ENCODE measurements at places on chromosomes 2 and 18.
A peak's percentile ranks its signal among the peaks of the same experiment; 100 is the strongest.

DNA sequence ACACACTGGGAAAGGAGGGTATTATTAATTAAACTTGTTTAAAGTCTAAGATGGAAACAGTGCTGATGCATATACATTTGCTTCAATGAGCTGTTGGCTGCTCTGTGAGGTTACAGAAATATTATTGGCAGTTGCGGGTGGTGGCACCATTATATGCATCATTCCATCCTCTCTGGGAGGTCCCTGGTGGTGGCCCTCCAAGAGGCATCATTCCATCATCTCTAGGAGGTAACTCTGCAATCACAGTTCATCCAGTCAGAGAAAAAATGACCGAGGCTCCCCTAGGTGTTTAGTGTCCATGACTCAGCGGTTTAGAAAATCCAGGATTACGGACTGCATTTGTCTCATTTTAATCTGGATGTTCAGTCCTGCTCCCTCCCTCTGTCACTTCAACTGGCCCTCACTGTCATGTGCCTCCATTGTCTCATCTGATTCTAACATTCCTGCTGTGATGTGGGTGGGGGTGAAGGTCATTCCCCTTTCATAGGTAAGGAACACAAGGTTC, 15.4 kb downstream of the AFF3 start:
- DNase-seq = no peak

GRCh38 chr18:50125456-50125855, 69.5 kb downstream of the MYO5B start:
- DNase-seq = peak; percentile 35

DNA sequence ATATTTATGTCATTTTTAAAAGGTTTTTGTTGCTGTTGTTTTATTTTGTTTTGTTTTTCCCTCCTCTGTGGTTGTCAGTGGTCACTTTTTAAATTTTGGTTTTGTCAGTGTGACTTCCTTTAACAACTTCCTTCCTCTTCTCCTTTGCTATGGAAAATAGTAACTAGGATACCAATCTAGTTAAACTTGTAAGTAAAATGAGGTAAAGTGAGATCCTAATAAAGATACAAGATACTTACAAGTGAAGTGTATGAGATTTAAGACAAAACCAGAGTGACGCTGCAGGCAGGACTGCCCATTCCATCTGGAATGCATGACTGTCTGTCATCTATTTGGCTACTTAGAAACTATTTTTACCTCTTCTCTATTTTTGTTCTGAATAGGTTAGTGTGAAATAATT, 30.6 kb upstream of the CREB1 start:
- no peak for DNase-seq

DNA sequence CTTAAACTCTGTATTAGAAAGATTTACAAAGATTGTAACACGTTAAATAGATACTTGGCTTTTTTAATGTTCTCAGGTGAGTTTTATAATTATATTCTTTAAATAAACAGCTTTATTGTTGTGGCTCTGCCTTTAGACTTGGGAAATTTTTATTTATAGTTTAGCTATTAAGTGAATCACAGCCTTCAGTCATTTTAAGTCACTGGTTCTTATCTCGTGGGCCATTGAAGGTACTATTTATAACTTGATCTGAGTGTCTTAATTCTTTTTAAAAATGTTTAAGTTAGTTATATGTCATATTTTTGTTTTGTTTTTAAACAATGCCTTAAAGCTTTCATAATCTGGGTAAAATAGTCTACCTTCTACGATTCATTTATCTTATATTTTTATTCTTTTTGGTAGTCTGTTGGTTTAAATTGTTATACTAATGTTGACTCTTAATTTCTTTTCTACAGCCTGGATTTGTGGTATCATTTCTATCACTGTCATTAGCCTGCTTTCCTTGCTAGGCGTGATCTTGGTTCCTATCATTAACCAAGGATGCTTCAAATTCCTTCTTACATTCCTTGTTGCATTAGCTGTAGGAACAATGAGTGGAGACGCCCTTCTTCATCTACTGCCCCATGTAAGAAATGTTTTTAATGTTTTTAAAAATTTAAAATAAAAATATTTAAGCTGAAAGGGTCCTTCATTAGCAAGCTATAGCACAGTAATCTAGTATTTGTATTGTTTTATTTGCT, 49.3 kb downstream of the SLC39A10 start:
- DNase-seq = no peak

DNA sequence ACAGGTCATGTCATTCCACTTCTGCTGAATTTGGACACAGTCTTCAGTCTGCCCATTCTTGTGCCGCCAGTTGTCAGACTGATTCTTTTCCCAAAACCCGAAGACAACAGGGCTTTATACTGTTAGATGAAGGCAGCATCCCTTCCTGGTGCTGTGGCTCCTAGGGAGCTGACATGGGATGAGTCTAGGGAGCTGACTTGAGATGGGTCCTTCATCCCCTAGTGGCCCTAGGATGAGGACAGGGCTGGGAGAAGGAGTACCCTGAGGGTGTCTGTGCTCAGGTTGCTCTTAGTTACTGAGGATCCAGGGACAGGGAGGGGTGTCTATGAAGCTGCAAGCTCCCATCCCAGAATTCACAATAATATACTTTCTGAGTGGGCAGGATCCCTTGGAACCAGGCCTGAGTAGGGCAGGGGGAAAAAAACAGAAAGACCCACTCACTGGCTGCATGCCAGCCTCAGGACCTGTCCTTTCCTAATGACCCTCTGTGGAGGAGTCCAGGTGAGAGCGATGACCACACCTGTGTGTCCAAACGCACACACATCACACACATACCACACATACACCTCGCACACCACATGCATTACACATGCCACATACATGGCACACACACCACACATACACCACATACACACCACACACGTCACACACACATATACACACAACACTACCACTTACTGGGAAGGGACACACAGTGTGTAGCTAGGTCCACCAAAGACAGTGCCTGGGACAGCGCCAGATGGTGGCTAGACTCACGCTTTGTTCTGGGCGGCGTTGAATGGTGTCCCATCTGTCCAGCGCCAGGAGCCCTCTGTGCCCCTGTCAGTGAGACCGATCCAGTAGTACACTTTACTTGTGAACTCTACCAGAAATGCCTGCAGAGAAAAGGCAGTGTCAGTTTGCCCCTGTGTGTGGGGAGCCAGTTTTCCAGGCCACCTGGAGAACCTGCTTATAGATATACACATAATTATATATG, 11.1 kb downstream of the CLEC4F start:
- DNase-seq = no peak

GRCh38 chr2:53490659-53491058, 276.9 kb upstream of the CHAC2 start:
- peak; percentile 17 for DNase-seq

- peak; percentile 4 for DNase-seq
Observed at GRCh38 chr2:195316486-195316885, 340.5 kb upstream of the SLC39A10 start.

- DNase-seq = no peak
Observed at GRCh38 chr2:175621821-175622220, 380.2 kb downstream of the LNPK start.

DNA sequence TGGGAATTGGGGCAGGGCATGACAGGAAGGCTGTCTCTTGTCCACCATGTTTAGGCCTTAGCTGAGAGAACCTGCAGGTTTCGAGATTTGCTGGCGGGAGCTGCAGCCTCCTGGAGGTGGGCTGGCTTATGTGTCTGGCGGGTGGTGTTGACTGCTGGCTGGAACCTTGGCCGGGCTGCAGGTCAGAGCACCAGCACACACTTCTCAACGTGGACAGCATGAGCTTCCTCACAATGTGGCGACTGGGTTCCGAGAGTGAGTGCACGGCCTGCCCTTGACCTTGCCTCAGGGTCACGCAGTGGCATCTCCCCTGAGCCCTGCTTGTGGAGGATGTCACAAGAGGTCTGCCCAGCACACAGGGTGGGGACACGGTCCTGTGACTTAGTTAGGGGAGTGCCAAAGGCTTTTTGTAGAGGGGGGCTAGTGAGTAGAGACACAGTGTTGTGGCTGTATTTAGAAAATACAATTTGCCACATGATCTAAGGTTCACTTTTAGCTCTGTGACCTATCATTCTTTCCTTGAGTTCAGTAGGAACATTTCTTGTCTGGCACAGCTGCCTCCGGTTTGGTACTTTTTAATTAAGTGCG, 134.8 kb downstream of the SEPTIN10 start:
- no peak for DNase-seq

DNA sequence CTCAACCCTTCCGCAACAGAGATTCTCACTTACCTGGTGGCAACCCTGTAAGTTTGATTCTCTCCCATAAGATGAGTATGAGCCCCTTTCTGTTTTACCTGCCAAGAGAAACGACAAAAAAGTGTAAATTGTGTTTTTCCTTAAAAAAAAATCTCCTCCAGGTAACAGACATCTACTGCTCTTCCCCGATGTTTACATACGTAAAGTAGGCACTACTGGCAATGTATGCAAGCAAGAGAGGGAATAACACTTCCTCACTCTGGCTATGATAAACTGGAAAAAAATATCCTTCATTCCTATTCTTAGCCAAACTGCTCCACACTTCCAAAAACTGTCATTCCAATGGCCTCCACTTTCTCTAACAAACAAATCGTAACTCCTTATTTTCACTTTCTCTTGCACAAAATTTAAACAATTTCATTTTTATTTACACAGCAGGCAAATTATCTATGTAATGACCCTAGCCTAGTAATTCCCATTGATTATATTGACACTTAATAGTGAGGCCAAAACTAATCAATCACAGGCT, 184.5 kb downstream of the TCF4 start:
- DNase-seq = no peak

DNA sequence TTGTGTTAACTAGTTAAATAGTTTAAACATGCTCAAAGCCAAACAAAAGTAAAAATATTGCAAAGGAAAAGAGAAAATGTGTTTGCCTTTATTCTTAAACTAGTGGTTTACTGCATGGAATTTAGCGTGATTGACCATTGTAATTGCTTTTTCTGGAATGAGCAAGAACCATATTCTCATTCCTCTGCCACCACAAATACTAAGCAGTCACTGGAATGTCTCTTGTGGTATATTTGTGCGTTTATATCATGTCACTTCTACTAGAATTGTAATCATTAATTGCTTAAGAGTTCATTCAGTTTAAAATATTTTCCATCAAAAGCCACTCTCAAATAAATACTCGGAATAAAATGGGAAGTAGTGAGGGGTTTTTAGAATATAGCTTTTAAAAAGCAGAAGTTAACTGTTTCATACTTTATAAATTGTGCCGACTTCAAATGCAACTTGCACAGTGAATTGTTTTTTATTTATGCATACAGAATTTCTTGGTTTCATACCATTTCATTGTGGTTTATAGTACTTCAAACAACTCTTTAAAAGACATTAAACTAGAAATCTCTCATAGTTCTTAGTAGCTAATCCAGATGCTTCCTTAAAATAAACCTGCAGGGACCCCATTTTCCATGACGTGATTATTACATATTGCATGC, 288.1 kb downstream of the EPHA4 start:
- no peak for DNase-seq

DNA sequence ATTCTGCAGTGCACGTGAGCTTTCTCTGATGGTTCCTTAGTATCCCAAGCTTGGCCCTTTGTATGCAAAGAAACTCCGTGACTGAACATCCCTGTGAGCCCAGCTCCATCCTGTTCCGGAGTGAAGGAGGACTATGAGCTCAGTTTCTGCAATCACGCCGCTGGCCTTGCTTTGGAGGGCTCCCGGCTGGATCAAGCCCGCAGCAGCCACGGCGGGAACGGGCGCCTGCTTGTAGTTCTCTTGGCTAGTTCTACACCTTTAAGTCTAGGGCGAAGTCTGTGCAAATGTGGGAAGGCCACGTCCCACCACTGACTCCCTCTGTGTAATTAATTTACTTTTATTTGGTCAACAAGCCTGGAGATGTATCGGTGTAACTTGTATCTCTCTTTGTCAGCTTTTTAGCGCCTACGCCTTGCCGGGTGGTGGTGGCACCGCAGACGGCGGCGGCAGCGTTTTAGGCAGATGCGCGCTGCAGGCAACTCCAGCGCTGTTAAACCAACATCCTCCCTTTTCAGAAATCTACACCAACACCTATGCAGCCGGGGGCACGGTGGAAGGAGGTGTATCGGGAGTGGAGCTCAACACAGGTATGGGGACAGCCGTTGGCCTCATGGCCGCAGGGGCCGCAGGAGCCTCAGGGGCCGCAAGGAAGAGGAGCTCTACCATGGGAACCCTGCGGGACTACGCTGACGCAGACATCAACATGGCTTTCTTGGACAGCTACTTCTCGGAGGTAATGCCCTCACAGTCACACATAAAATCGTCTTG, 34.3 kb downstream of the DSG4 start:
- no peak for DNase-seq

DNA sequence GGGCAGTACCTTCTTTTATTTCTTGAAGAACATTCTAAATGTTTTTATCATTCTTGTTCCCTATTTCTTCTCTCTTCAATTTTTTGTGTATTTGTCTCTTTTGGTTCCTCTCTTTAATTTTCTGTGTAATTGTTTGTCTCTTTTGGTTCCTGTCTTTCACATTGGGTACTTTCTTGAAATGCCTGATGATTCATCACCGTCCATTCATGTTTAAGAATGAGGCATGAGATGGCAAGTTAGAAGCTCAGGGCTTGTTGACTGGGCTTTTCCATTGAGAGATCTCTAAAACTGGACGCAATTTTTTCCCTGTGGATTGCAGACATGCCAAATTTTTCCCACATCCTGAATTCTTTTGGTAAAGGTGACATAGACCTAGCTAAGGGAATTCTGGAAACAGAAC, 33.7 kb upstream of the IL1R2 start:
- peak; percentile 95 for DNase-seq
